Type B pancreatic cell (in vitro differentiated cells): ENCODE measurements at places on chromosomes 1 and 21. TPM values are rescaled to one million over a fixed set of nuclear protein-coding genes. Genes with fewer than 3 reads are reported as not detected.

DNA sequence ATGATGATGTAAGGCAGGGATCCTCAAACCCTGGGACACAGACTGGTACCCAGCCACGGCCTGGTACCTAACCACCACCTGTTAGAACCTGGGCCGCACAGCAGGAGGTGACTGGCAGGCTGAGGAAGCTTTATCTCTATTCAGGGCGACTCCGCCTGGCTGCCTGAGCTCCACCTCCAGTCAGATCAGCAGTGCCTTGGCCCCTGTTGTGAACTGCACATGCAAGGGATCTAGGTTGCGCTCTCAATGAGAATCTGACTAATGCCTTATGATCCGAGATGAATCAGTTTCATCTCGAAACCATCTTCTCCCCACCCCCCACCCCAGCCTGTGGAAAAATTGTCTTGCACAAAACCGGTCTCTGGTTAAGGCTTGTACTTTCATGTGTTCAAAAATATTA, 4.2 kb downstream of the RNPC3 start:
- H3K4me1 ChIP-seq: no peaks in the 10 kb centered on the region
- no peaks in the 10 kb centered on the region for H3K27me3 ChIP-seq
- H3K36me3 ChIP-seq: peaks cover 38% of the 10 kb centered on the region

DNA sequence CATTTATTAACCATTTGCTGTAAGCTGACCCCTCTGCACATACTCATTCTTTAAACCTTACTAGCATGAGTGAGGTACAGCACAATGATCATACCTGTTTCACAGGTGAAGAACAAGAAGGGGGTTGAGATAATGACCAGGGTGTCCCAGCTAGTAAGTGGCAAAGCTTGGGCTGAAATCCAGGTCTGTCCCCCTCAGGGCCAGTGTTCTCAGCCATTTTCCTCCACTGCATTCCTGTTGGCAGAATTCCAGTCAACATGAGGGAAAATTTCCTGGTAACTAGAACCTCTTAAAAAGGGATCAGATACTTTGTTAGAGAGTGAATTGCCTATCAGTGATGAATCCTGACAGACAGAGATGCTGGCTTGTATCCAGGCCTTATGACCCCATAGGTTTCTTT, 48.1 kb downstream of the SPATA46 start:
- peaks cover 5% of the 10 kb centered on the region for H3K4me1 ChIP-seq
- H3K36me3 ChIP-seq: no peaks in the 10 kb centered on the region
- H3K4me3 ChIP-seq: no peak overlapping the region
- no peak overlapping the region for H3K27ac ChIP-seq

GRCh38 chr1:214718724-214719123, 115.7 kb downstream of the CENPF start:
- no peaks in the 10 kb centered on the region for H3K4me1 ChIP-seq
- H3K27me3 ChIP-seq: peaks cover 3% of the 10 kb centered on the region
- H3K27ac ChIP-seq: no peak overlapping the region
- H3K4me3 ChIP-seq: no peak overlapping the region
- no peaks in the 10 kb centered on the region for H3K36me3 ChIP-seq
- no peak for DNase-seq

DNA sequence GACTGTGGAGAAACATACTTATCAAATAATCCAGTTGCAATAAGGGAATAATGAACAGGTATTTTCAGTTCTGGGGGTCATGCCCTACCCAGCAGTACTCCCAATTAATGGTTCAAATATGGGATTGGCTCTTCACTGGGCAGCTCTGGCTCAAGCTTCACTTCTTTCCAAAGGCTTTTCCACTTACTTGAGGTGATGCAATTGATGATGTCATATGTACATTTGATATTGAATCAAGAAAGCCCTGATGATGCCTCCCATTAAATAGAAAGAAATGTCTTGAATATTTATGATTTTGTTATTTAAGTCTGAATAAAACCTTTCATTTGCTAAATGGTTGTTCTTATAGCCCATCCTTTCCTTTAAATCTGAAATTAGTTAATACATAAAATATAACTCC, 789.9 kb downstream of the USP25 start:
- no peaks in the 10 kb centered on the region for H3K27me3 ChIP-seq
- H3K36me3 ChIP-seq: peaks cover 8% of the 10 kb centered on the region
- H3K4me1 ChIP-seq: peaks cover 9% of the 10 kb centered on the region
- DNase-seq: no peak
- H3K4me3 ChIP-seq: no peak overlapping the region
- no peak overlapping the region for H3K27ac ChIP-seq

DNA sequence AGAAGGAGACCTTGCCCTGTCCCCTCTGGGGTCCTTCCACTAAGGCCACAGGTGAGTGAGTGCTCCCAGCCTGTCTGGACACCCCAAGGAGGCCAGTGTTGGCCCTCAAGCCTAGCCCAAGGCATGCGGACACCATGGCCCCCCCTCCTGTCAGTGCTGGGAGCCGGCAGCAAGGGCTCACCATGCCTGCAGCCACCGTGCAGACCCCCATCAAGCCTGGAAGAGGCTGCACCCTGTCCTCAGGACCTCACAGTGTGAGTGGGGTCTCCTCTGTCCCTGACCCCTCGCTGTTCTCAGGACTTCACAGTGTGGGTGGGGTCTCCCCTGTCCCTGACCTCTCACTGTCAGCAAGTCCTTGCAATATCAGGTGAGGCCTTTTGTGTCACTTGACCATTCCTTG, 33.2 kb upstream of the PRSS38 start:
- no peak overlapping the region for H3K4me3 ChIP-seq
- H3K27ac ChIP-seq: no peak overlapping the region
- peaks cover 7% of the 10 kb centered on the region for H3K36me3 ChIP-seq
- DNase-seq: peak; percentile 65
- H3K4me1 ChIP-seq: peaks cover 1% of the 10 kb centered on the region

- H3K4me1 ChIP-seq: no peaks in the 10 kb centered on the region
- peaks cover 46% of the 10 kb centered on the region for H3K36me3 ChIP-seq
- no peak overlapping the region for H3K4me3 ChIP-seq
- H3K27me3 ChIP-seq: no peaks in the 10 kb centered on the region
- peak overlapping the region; percentile 10 for H3K27ac ChIP-seq
Measured at GRCh38 chr21:45523411-45524101, 18.7 kb downstream of the SLC19A1 start.

DNA sequence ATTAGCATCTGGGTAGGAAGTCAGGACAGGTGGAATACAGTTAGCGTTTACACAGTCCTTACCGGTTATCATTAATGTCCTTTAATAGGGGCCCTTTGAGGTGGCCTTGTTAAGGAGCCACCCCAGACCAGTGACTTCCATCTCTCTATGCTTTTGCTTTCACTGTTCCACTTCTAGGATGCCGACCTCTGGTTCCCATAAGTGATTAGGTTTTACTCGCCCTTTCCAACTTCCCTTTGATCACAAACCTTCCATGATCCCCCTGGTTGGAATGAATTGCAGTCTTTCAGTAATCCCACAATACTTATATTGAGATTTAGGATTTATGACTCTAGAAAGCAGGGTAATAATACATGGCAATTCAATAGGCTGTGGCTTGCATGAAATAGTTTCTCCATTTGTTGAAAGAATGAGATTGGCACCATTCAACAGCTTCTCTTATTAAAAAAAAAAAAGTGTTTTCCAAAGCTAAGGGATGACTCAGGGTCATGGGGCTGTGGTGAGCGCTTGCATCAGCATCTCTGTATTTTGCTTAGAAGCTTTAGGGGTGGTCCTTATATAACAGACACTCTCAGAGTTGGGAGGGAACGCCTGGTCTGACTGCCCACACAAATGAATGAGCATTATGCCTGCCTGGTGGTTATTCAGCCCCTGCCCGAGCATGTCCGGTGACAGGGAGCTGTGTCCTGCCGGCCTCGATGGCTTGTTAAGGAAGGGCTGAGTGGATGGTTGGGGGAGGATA, 110.5 kb downstream of the CNIH3 start:
- H3K27ac ChIP-seq: peak overlapping the region; percentile 70
- no peaks in the 10 kb centered on the region for H3K27me3 ChIP-seq
- no peak overlapping the region for H3K4me3 ChIP-seq
- peaks cover 18% of the 10 kb centered on the region for H3K4me1 ChIP-seq
- no peaks in the 10 kb centered on the region for H3K36me3 ChIP-seq

DNA sequence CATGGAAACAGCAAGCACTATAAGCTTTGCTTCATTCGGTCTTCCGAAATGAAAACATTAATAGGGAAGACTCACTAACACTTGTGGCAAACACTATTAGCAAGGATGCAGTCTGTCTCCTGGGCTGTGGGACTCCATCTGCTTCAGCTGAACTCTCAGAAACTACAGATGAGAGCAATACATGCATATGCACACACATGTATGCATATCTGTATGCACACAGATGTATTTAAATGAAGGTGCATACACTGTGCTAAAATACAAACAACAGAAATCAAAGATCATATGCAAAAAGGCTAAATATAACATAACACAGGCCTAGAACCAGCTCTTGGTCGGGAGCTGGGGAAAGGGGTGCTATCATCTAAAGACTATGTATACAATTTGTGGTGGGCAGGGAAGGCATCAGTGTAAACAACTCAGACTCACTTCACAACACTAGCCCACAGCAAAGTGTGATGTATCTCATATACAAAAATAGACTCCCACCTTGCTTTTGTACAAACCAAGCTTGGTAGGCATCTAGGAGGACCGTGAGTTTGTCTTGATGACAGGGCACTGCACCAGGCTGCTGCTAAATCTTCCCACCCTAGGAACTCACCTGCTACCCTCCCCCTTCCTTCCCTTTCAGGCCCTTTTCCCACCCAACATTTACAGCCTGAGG, 32.8 kb downstream of the CDC7 start:
- no peak overlapping the region for H3K27ac ChIP-seq
- peaks cover 14% of the 10 kb centered on the region for H3K4me1 ChIP-seq
- no peak overlapping the region for H3K4me3 ChIP-seq
- no peak for DNase-seq
- H3K36me3 ChIP-seq: peaks cover 7% of the 10 kb centered on the region

DNA sequence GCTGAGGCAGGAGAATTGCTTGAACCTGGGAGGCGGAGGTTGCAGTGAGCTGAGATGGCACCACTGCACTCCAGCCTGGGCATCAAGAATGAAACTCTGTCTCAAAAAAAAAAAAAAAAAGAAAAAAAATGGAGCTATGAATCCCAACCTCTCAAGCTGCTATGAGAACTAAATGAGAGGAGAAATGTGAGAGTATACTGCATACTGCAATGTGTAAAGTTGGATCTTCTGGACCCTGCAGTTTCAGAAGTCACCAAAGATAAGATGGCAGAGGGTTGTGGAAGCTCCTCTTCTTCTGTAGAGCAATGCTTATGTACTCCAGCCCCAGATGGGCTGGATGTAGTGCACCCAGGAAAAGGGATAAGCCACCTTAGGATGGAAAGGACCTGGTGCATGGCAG, 55.6 kb downstream of the PLXNA2 start:
- no peaks in the 10 kb centered on the region for H3K27me3 ChIP-seq
- DNase-seq: no peak
- peaks cover 50% of the 10 kb centered on the region for H3K36me3 ChIP-seq
- H3K4me3 ChIP-seq: no peak overlapping the region

DNA sequence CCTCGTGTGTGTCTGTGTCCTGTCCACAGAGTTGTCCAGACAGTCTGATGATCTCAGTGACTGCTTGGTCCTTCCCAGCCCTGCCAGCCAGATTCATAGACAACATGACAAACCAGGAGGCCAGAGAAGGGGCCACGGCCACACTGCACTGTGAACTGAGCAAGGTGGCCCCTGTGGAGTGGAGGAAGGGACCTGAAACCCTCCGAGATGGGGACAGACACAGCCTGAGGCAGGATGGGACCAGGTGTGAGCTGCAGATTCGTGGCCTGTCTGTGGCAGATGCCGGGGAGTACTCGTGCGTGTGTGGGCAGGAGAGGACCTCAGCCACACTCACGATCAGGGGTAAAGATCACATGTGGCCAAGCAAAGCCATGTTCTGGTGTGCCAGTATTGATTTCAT, 96.4 kb downstream of the OBSCN start:
- H3K27ac ChIP-seq: no peak overlapping the region
- H3K36me3 ChIP-seq: peaks cover 50% of the 10 kb centered on the region
- DNase-seq: peak; percentile 61

GRCh38 chr1:45913183-45913683, 109.8 kb downstream of the MAST2 start:
- peak overlapping the region; percentile 27 for H3K27ac ChIP-seq
- no peak for DNase-seq
- peaks cover 26% of the 10 kb centered on the region for H3K4me1 ChIP-seq
- H3K36me3 ChIP-seq: no peaks in the 10 kb centered on the region
- H3K27me3 ChIP-seq: no peaks in the 10 kb centered on the region

DNA sequence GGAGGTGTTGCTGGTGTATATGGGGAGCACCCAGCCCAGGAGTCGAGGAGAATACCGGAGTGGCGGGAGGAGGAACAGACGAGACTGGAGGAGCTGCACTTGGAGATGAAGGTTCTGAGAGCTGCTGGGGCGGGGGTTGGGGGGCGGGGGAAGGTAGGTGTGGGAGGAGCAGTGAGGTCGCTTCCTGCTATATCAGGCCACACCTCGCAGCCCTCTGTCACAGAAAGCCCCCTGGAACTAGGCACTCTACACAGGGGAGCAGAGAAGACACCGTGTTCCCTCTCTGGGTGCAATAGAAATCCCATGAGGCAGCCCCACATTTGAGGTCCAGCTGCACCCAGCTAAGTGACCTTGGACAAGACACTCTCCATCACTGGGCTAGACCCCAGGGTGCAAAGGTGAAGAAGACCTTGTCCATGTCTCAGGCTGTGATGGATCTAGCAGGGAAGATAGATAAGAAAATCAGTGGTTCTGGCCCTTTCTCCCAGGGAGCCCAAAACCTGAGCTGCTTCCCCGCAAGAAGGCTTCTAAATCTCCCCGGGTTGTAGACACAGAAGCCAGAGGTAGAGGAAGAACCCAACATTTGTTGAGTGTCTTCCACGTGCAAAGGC, 155.8 kb upstream of the EDN2 start:
- peaks cover 10% of the 10 kb centered on the region for H3K27me3 ChIP-seq
- DNase-seq: no peak
- H3K27ac ChIP-seq: no peak overlapping the region
- H3K4me3 ChIP-seq: no peak overlapping the region

GRCh38 chr1:239952348-239953308, 139.1 kb upstream of the FMN2 start:
- no peaks in the 10 kb centered on the region for H3K4me1 ChIP-seq
- no peak for DNase-seq
- peaks cover 3% of the 10 kb centered on the region for H3K27me3 ChIP-seq
- no peak overlapping the region for H3K4me3 ChIP-seq
- H3K36me3 ChIP-seq: no peaks in the 10 kb centered on the region

CA6 gene
- 0.24 TPM in 1 of 2 replicates, not detected in the other for total RNA-seq

CCDC185 gene
- not detected in 2 replicates for total RNA-seq

TLR5 gene
- 2.8 and 4.2 TPM in 2 replicates for total RNA-seq

ATP1A4 gene
- 0.27 and 1.3 TPM in 2 replicates for total RNA-seq

ERG gene
- total RNA-seq: 6.8 TPM in 1 of 2 replicates, not detected in the other

CHIA gene
- 1.3 and 1.9 TPM in 2 replicates for total RNA-seq

GART gene
- 63.6 and 107 TPM in 2 replicates for total RNA-seq
